ENCODE measurements at places on chromosomes 6 and 20.

- DNase-seq: no peak
These were observed 38.5 kb upstream of the AHI1 start for GRCh38 chr6:135535989-135536414.

GRCh38 chr6:109239651-109240321 is 142.5 kb downstream of the CD164 start:
- no peak for DNase-seq

GRCh38 chr20:5822569-5822968 is 72.4 kb downstream of the SHLD1 start:
- DNase-seq: no peak

GRCh38 chr6:44049989-44050871 is 77.0 kb downstream of the MRPL14 start:
- no peak for DNase-seq

- DNase-seq: no peak
These were observed 39.5 kb downstream of the FBXO5 start for GRCh38 chr6:152943260-152943897.

GRCh38 chr6:125217369-125217768 is 63.8 kb downstream of the TPD52L1 start:
- DNase-seq: no peak

DNA sequence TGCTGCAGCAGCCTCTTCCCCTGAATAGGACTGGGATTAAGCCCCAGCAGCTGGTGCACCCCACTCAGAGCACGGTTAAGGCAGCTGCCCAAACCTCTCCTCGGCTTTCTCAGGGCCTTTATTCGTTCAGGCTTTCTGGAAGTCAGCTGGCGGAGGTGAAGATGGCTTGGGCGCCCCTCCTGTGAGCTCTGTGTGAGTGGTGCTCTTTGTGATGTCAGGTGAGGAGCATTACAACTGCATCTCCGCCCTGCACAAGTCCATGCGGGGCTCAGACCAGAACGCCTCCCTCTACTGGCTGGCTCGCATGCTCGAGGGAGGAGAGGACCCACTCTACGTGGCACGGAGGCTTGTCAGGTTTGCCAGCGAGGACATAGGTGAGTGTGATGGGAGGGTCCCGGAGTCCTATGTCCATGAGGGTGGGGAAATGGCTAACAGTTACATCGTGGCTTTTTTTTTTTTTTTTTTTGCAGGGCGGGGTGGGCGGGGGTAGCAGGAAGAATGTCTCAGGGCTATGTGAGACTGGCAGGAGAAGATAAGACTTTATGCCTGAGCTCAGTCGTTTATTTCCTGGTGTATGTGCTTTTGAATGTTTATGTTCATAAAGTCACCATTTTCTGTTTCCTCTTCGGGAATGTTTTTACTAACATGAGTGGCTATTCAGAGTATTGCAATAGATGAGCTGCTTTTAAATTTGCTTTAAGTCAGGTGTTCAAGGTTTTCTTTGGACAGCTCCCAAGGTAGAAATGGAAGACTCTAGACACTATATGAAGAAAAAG is 18.2 kb downstream of the WRNIP1 start:
- DNase-seq: no peak

- DNase-seq: no peak
These were observed 123.4 kb downstream of the CEBPB start for GRCh38 chr20:50313827-50314677.

Data from ecto neural progenitor cell (in vitro differentiated cells).